ENCODE measurements at places on chromosomes 1 and 21.

GRCh38 chr1:58927722-58928085 lies 143.9 kb upstream of the JUN start:
- no peak for DNase-seq

DNA sequence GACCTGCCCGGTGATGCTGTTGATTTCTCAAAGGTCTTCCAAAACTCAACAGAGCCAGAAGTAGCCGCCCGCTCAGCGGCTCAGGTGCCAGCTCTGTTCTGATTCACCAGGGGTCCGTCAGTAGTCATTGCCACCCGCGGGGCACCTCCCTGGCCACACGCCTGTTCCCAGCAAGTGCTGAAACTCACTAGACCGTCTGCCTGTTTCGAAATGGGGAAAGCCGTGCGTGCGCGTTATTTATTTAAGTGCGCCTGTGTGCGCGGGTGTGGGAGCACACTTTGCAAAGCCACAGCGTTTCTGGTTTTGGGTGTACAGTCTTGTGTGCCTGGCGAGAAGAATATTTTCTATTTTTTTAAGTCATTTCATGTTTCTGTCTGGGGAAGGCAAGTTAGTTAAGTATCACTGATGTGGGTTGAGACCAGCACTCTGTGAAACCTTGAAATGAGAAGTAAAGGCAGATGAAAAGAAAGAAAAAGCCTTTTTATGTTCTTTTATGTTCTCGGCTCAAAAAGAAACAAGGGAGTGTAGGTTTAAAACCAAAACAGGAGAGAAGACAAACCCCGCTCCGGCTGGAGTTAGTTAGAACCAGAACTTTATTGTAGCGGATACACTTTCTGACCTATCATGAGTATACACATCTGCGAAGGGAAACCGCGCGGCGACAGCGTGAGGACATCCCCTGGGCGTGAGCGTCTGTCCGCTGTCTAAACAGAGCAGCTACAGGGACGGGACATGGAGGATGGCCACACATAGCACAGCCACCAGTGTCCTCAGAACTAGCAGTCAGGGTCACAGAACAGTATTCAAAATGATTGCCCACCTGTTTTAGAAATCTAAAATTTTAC lies 77.1 kb downstream of the PIK3CD start:
- DNase-seq, result no peak

- DNase-seq, result no peak
Measured at GRCh38 chr1:164689672-164690511, 130.9 kb downstream of the PBX1 start.

DNA sequence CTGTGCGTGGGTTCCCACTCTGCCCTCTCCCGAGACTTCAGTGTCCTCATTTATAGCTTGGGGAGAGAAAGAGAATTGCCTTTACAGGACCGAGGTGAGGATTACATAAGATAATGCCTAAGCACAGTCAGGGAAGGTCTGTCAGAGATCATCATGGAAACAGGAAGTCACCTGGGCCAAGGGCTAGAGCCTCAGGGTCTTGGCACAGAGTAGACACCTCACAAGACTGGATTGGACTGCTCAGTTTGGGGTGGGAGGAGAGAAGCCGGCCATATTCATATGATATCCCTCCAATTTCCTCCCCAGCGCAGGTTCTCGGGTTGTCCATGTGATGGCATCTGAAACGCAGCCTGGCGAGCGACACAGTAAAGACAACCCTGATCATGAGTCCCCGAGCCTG lies 3.8 kb downstream of the CNR2 start:
- DNase-seq, result no peak

DNA sequence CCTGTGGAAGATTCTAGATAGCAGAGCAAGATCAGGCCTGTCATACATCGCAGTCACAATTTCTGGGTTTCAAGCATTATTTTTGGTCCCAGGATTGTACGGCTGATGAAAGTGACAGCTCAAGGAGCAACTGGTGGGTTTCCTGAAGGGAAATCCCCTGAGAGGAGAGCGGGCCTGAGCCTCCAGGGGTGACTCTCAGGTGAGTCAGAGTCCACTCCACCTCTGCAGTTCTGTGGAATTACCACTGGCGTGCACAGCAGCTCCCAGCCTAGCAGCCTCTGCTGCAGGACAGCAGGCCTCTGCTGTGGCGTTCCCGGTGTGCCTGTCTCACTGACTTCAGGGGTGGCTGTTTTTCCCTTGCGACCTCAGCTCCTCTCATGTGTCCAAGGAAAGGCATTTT lies 24.4 kb downstream of the SLC66A1 start:
- DNase-seq, result no peak

DNA sequence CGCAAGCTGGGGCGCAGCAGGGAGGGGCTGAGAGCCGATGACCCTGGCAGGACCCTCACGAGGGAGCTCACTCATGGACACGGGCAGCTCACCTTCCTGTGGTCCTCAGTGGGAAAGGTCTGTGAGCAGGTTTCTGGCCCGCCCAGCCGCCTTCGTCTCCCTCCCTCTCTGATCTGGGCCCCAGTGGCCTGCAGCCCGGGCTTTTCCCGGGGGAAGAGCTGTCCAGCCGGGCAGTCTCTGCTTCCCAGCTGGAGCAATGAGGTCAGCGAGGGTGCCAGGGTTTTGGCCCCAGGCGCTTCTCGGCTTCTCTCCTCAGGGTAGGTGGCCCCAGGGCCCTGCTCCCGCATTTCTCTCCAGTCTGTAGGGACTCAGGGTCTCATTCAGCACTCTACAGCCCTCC lies 22.2 kb upstream of the ARHGEF16 start:
- DNase-seq, result no peak

GRCh38 chr21:38494251-38494642 lies 4.0 kb downstream of the ERG start:
- DNase-seq, result no peak

GRCh38 chr1:54371942-54372275 lies 34.3 kb downstream of the SSBP3 start:
- peak; percentile 37 for DNase-seq

DNA sequence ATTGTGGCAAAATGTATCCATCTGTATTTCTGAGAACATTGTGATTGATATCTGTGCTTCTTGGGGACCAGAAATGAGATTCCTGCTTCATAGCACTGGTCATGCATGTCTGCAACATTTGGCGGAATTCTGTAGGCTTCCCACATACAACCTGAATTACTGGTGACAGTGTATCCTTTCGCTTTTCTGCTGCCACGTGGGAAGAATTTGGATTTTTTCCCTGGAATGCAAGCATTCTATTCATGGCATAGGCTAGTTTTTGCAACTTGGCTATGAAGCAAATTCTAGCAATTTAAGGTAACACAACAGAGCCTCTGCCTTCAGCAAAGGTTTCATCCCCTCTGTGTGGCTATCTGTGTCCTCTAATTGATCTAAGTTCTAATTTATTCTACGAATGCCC lies 85.9 kb downstream of the BCAR3 start:
- no peak for DNase-seq

GRCh38 chr1:165010418-165011070 lies 346.0 kb downstream of the LMX1A start:
- no peak for DNase-seq

DNA sequence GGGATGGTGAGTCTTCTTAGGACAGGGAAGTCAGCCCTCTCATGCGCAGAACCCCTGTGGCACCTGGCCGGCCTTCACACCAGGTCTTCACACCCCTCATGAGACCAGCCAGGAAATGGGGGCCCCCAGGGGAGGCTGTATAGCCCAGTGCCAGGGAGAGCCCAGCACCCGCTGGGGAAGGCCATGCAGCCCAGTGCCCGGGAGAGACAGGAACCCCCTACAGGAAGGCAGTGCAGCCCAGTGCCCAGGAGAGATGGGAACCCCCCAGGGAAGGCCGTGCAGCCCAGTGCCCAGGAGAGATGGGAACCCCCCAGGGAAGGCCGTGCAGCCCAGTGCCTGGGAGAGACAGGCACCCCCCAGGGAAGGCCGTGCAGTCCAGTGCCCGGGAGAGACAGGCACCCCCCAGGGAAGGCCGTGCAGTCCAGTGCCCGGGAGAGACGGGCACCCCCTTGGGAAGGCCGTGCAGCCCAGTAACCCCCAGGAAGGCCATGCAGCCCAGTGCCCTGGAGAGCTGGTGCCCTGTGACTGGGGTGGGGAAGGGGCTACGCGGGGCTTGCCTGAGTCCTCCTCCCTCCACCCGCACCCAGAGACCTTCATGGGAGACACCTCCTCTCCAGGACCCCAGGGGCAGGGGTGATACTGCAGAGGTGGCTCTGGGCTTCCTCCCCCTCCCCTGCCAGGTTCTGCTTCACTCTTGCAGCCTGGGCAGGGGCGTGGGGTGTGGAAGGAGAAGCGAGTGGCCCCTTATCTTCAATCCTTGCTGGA lies 110.5 kb upstream of the COL6A1 start:
- DNase-seq, result no peak

GRCh38 chr1:79074975-79075374 lies 68.4 kb upstream of the ADGRL4 start:
- no peak for DNase-seq

- DNase-seq, result no peak
Measured at GRCh38 chr1:205268846-205269680, 41.3 kb downstream of the TMCC2 start.

DNA sequence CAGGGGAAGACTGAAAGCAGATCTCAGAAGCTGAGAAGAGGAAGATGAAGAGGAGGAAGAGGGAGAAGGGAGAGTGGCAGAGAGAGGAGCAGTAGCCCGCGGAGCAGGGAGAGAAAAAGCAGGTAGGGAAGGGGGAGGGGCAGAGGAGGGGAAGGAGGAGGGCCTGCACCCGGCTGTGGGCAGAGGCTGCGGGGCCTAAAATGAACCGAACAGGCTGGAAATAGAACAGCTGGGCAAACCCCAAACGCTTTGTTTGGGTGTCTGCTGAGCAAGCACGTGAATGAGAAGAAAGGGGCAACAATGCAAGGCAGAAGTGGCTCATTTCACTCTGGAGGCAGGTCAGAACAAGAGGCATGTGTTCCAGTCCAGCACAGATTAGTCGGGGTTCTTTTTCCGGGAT lies 33.5 kb downstream of the KCNC4 start:
- DNase-seq, result no peak

DNA sequence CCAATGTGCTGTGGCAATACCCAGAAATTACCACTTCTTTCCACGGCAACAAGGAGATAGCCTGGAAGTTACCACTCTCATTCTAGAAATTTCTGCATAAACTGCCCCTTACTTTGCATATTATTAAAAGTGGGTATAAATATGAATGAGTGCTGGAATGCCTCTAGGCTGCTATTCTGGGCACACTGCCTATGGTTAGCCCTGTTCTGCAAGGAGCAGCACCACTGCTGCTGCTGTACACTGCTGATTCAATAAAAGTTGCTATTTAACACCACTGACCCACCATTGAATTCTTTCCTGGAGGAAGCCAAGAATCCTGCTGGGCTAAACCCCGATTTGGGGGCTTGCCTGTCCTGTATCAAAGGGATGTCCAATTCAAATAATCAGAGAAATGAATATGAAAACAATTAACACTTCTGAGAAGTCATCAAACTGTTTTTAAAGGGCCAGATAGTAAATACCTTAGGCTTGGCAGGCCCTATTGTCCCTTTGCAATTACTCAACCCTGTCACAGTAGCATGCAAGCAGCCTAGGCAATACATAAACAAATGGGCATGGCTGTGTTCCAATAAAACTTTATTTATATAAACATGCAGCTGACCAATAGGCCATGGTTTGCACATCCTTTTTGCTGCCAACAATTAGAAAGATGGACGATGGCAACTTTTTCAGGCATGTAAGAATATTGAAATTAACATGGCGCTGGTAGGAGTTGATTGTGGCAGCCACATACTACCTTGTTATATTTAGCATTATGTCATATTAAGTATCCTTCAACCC lies 369.4 kb upstream of the B3GALT2 start:
- DNase-seq, result no peak

DNA sequence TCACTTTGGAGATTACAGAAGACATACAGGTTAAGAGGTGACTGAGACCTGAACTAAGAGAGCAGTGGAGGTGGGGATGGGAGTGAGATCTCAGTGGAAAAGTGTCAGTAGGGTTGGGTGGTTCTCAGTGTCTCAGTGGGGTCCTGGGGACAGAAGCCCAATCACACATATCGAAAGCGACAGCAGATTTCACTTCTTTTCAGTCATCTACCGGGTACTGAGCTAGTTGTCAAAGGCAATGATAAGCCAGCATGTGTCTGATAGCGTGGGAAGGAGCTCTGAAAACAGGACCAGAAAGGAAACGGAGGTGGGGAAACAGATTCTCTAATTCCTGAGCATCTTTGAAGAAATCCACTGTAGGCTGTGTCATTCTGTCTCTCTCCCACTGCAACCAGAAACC lies 59.5 kb downstream of the RHOU start:
- DNase-seq, result no peak

- DNase-seq, result no peak
Measured at GRCh38 chr1:169545472-169545871, 40.8 kb downstream of the F5 start.

DNA sequence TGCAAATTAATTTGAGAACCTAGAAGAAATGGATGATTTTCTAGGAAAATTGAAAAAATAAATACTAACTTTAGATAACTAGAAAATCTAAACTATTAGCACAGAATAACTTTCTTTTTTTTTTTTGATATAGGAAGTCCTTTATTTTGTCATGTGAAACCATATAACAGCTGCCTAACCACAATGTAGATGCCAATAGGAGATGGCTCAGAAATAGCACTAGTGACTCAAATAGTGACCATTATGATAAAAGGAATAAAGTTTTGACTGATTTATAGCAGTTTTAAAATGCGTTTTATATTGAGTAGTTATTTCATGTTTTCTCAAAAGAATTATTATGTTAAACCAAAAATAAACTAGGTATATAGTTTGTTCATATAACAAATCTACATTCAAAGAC lies 158.0 kb upstream of the CACYBP start:
- no peak for DNase-seq

DNA sequence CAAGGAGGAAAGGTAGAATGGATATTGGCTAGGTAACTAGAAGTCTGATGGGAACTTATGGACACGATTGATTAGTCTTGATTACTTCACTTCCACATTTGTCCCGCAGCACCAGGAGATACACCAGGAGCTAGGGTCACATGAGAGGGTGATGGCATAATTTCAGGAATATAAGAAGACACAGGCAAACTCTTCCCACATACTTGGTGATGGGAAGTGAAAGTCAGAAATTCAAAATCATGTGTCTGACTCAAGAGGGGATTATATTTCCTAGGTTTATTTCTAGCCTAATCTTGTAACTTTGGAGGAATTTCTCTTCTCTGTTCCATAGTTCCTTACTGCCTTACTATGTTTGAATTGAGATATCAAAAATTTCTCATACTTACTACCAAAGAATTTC lies 185.0 kb downstream of the PBX1 start:
- no peak for DNase-seq
